ENCODE measurements at places on chromosomes 16 and 17. TPM values are rescaled to one million over a fixed set of nuclear protein-coding genes. Genes with fewer than 3 reads are reported as not detected.

The CCL4L2 gene
- total RNA-seq = not detected

The ZG16 gene
- total RNA-seq = not detected

The METRNL gene
- 37.6 TPM for total RNA-seq

The SNX20 gene
- not detected for total RNA-seq

The ACAP1 gene
- total RNA-seq = 3.7 TPM

The RANGRF gene
- 37.7 TPM for total RNA-seq

The IGF2BP1 gene
- total RNA-seq = 53.9 TPM

The PKMYT1 gene
- 88.9 TPM for total RNA-seq

The OSGIN1 gene
- total RNA-seq = 16.1 TPM

The TM4SF5 gene
- total RNA-seq = 0.39 TPM

The HGS gene
- total RNA-seq = 202 TPM

The SPATA22 gene
- not detected for total RNA-seq

The GGT6 gene
- not detected for total RNA-seq

The TLCD2 gene
- 1.8 TPM for total RNA-seq

The GLOD4 gene
- total RNA-seq = 95.1 TPM

The TBC1D26 gene
- total RNA-seq = 0.07 TPM

The ANKS4B gene
- not detected for total RNA-seq

The SMPD3 gene
- total RNA-seq = 0.25 TPM

The GAS2L2 gene
- total RNA-seq = 0.07 TPM

The NT5C gene
- 124 TPM for total RNA-seq

The RAP1GAP2 gene
- 31.0 TPM for total RNA-seq

The TMEM98 gene
- total RNA-seq = 45.5 TPM

The OTOA gene
- total RNA-seq = 0.10 TPM

The TELO2 gene
- 36.8 TPM for total RNA-seq

The ZNF594 gene
- 1.3 TPM for total RNA-seq

The TNFRSF12A gene
- 617 TPM for total RNA-seq

The TBC1D28 gene
- total RNA-seq = not detected

The LHX1 gene
- 0.96 TPM for total RNA-seq

The GCGR gene
- total RNA-seq = 0.47 TPM

The HES7 gene
- 2.1 TPM for total RNA-seq

The C1QTNF8 gene
- not detected for total RNA-seq

The ZSCAN10 gene
- total RNA-seq = not detected

The OMG gene
- not detected for total RNA-seq

The CSH2 gene
- not detected for total RNA-seq

The CTRL gene
- total RNA-seq = 1.5 TPM

The UNC13D gene
- 5.0 TPM for total RNA-seq

The PRR35 gene
- total RNA-seq = 0.16 TPM

The MIF4GD gene
- total RNA-seq = 38.5 TPM
